ENCODE measurements at places on chromosomes 6 and 20. TPM values are rescaled to one million over a fixed set of nuclear protein-coding genes. Genes with fewer than 3 reads are reported as not detected.

Gene EPHA7
- 9.4 TPM for total RNA-seq

Gene CRISP2
- not detected for total RNA-seq

Gene BRD2
- total RNA-seq = 244 TPM

Gene IGF2R
- 66.7 TPM for total RNA-seq

Gene DEFB132
- not detected for total RNA-seq

Gene DEFB129
- not detected for total RNA-seq

Gene HLA-DQA1
- total RNA-seq = 1.7 TPM

Gene HLA-DRB1
- total RNA-seq = 25.9 TPM

Gene LIME1
- total RNA-seq = 12.8 TPM

Gene EEF1A2
- total RNA-seq = 27.4 TPM

Gene SLC35F1
- total RNA-seq = 4.0 TPM

Gene LY6G6C
- total RNA-seq = 0.24 TPM

Gene PLN
- total RNA-seq = not detected

Gene EYA4
- not detected for total RNA-seq

Gene DACT2
- 1.8 TPM for total RNA-seq

GRCh38 chr6:56954403-56955170 is at the start of gene BEND6:
TSS of gene BEND6 (plus strand) at chr6:56955107. CDS start at chr6:56981811, 26,704 bp downstream.
- peak; percentile 74 for DNase-seq

GRCh38 chr20:14859627-14860026 is 522.2 kb upstream of the FLRT3 start:
- DNase-seq = no peak

GRCh38 chr6:100504786-100505737 is 40.3 kb upstream of the SIM1 start:
- DNase-seq = no peak

GRCh38 chr6:27668442-27669294 is 195.8 kb upstream of the ZNF184 start:
- DNase-seq = peak; percentile 89

DNA sequence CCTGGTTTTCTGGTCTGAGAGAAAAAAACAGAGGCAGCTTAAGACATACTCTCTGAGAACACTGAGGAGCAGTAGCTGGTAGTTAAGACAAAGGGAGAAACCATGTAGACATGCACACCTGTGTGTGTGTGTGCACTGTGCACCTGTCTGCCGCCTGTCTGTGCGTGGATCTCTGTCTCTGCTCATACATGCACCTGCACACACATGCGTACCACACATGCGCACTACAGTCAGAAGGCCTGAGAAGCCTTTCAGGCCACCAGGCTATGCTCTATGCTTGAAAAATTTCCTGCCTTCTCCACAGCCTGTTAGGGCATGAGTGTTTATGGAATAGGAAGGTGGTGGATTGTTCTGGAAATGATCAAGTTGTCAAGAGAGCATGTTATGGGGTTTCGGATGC is 103.5 kb downstream of the CDH4 start:
- no peak for DNase-seq

- DNase-seq = no peak
Measured at GRCh38 chr20:12255461-12255970, 337.8 kb downstream of the BTBD3 start.

DNA sequence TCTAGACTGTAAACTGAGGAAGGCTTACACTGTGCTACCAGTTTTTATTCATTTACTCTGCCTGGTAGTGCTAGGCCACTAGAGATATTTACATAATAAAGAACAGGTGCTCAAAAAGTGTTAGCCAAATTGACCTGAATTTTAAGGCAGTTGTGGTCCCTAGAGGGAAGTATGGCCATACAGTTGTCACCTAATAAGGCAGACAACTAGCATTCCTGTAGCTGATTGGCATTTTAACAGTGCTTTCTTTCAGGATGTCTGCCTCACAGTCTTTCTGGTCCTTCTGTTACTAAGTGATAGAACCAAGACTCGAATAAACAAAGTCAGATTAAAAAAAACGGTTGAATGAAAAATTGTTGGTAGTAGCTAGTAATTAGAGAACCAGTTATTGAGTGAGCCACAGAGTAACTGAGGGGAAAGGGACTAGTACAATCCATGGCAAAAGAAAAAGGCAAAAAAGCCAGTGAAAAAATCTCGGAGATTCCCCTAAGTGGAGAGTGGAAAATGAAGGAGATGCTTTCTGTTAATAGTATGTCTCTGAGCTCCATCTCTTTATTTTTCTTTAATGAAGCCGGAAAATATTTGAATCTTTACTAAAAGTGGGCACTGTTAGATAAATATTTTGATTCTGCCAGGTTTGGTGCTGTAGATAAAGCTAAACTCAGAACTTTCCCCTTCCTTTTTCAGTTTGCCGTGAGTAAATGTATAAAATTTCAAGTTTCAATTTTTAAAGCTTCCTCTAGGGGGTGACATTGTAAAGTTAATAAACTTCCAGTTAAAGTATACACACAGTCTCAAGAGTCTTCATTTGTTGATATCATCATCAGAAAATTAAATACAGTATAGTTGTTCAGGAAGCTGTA is 9.1 kb downstream of the VTA1 start:
- DNase-seq = peak; percentile 29

DNA sequence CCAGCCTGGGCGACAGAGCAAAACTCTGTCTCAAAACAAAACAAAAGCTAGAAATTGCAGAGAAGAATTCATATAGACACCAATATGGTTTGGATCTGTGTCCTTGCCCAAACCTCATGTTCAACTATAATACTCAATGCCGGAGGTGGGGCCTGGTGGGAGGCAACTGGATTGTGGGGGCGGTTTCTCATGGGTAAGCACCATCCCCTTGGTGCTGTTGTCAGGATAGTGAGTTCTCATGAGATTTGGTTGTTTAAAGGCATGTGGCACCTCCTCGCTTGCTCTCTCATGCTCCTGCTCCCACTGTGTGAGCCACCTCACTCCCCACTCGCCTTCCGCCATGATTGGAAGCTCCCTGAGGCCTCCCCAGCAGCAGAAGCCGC is 15.2 kb downstream of the NINL start:
- no peak for DNase-seq

- DNase-seq = no peak
Measured at GRCh38 chr6:150690681-150691080, 91.0 kb downstream of the PLEKHG1 start.

GRCh38 chr6:7147051-7147671 is 39.4 kb downstream of the RREB1 start:
- DNase-seq = no peak

DNA sequence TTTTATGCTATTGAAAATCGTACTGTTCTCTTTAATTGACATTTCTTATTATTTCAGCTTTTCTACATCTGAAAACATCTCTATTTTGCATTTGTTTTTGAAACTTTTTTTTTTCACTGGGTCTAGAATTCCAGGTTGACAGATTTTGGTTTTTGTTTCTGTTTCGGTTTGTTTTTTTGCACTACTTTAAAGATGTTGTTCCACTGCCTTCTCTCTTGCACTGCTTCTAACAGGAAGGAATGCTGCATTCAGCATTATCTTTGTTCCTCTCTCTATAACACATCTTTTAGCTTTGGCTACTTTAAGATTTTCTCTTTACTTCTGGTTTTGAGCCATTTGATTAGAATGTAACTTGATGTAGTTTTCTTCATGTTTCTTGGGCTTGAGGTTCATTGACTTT is 20.1 kb upstream of the SLC17A1 start:
- no peak for DNase-seq

- DNase-seq = peak; percentile 32
Measured at GRCh38 chr6:144582939-144583613, 297.9 kb downstream of the UTRN start.

DNA sequence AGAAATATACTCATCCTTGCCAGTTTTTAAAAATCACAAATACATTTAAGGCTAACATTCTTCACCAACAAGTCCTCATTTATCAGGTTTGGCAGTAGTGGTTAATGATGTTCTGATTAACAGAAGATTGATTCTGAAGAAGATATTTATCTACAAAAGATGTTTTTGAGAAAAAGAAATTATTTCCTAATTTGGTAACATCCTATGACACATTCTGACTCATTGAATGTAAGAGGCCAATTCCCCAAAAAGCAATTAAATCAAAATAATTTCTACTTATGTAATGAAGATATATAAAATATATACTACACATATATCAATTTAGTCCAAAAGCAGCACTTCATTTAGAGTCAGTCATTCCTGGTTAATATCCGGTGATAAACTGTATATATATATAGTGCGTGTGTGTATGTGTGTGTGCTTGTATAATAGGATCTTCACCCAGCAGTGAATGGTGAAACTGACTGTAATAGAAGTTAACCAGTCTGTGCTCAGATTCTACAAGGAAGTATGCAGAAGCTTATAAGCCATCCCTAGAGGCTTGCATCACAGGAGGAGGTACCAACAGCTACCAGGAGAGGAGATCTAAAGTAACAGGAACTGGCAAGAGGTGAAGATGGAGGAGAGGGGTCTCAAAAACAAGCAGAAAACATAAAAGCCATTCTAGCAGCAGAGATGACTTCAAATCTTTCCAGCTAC is 82.9 kb upstream of the MARCKS start:
- DNase-seq = no peak

GRCh38 chr20:50029697-50030461 is 47.1 kb downstream of the SNAI1 start:
- no peak for DNase-seq

GRCh38 chr6:152909241-152909640 is 73.6 kb downstream of the FBXO5 start:
- DNase-seq = no peak

- peak; percentile 6 for DNase-seq
Measured at GRCh38 chr20:44011251-44011940, 96.7 kb downstream of the TOX2 start.

DNA sequence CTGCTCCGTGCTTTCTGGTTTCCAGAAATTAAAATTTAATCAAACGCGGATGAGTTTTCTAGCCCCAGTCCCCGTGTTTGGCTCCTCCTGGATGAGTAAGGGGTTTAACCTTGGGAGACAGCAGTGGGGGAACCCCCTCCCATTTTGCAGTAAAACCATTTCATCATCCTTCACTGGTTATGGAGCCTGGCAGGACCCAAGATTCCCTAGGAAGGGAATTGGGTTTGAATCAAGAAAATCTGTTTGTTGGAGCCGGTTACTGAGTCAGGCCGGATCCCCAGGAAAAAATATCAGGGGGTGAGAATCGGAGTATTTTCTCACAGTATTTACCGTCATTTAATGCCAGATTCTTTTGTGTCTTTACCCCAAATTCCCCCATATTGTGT is 754 bp downstream of the YWHAB start:
- DNase-seq = no peak

DNA sequence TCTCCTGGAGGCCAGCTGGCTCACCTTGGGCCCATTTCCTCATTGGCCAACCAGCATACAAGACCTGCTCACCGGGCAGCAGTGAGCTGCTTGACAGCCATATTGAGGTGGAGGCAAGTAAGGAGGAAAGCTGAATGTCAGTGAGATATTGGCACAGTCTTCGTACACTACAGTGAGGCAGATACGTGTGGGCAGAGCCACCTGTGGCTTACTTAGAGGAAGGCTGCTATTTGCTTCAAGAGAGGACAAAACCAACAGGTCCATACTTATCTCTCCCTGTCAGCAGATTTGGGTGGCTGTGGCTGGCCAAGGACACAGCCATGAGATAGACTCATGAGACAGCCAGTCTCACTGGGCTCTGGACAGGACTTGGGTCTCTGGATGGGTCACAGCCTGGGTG is 15.1 kb upstream of the MCM3 start:
- no peak for DNase-seq

- DNase-seq = no peak
Measured at GRCh38 chr20:45325371-45325770, 17.3 kb upstream of the MATN4 start.

DNA sequence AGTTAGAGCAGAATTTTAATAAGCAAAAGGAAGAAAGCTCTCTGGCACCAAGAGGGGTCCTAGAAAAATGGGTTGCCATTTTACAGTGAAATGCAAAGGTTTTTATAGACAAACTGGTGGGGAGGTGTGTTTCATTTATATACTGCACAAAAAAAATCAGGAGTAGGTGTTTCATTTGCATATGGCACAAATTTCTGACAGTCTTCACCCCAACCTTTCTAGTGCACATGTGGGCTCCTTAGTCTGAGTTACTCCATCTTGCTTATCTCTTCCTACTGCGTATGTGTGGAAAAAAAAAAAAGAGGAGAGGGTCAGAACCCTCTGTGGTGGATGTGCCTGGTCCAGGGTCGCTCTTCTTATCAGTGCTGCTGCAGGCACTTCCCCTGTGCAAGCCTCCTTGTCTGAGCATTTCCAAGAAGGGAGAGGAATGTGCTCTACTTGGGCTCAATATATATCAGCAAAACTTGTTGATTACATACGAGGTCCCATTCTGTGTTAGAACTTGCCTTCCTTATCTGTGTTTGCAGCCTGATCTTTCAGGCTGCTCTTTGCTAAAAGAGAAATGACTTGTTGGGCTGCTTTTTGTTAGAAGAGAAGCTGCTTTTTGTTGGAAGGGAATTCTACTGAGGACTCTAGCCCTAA is 59.0 kb upstream of the MRAP2 start:
- no peak for DNase-seq

DNA sequence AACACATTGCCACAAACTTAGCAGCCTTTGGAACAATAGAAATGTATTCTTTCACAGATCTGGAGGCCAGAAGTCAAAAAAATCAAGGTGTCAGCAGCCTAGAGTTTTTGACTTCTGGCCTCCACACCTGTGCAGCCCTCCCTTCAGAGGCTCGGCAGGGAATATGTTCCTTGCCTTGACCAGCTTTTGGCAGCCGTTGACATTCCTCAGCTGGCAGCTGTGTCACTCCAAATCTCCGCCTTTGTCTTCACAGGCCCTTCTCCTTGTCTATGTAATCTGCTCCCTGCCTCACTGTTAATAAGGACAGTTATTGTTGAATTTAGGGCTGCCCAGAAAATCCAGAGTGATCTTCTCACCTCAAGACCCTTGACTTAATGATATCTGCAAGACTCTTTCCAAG is 17.2 kb upstream of the AHI1 start:
- no peak for DNase-seq

GRCh38 chr6:154448448-154449096 is 61.9 kb downstream of the CNKSR3 start:
- DNase-seq = no peak

DNA sequence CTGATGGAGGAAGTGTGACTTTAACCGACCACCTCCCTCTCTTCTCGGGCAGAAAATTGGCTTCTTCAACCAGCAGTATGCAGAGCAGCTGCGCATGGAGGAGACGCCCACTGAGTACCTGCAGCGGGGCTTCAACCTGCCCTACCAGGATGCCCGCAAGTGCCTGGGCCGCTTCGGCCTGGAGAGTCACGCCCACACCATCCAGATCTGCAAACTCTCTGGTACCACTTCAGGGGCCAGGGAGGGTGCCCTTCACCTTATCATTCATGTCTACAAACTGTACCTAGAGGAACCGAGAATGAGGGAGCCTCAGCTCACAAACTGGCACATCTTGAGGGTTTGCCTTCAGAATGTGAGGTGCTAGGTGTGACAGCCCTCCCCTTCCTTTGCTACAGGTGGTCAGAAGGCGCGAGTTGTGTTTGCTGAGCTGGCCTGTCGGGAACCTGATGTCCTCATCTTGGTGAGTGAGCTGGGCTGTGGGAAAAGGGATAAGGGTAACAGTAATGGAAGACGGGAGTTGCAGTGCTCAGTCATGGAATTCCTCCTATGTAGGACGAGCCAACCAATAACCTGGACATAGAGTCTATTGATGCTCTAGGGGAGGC is 18.6 kb downstream of the ABCF1 start:
- no peak for DNase-seq

- no peak for DNase-seq
Measured at GRCh38 chr6:40338306-40338705, 248.9 kb downstream of the LRFN2 start.

- DNase-seq = no peak
Measured at GRCh38 chr6:119526561-119527230, 177.1 kb upstream of the MAN1A1 start.

All from H9 (cell line).